Right lung (tissue), 10 donors: ENCODE measurements at places on chromosomes 1 and 21. TPM values are rescaled to one million over a fixed set of nuclear protein-coding genes. Genes with fewer than 3 reads are reported as not detected.

DNA sequence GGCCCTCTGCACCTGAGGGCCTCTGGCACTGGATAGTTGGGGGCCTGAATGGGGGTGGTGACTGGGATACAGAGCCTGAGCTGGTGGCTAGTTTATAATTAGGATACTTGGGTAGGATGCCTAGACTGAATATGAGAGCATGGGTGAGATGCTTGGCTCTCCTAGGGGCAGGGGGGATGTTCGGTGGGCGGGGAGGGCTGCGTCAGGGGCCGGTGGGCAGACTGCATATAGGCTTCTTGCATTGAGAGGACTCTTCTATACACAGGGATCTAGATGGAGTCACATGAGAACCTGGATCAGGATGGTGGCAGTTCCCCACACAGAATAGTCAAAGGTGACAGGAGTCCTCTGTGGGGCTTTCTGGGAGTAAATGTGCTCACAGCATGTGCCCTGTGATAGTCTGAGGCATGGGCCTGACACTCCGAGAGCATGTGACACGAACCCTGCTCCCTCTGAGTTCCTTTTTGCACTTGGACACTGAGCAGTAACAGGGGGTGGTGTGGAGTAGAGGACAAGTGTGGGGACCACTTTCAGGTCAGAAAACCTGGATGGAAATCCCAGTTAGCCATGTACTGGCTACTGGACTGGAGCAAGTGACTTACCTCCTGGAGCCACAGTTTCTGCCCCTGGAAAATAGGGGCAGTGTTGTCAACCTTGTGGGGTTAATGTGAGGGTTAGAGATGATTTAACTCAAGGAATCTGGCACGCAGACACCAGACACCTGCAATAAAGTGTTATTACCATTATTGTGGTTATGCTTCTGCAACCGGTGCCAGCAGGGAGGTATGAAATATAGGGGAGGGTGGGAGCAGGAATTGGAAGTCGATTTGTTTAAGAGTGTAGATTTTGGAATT lies 2.2 kb downstream of the MAP7D1 start:
- no peak for DNase-seq

GRCh38 chr1:156083800-156084790 lies 1.8 kb upstream of the MEX3A start:
- no peak for DNase-seq

GRCh38 chr21:45228171-45228641 lies 59.5 kb downstream of the POFUT2 start:
- DNase-seq = no peak

RIIAD1 gene
- 1.7 TPM for polyA plus RNA-seq

ACTRT2 gene
- not detected for polyA plus RNA-seq
